Activated T-cell treated with anti-CD3 and anti-CD28 coated beads, Interleukin-2, amount 50 U/mL, for 48 hours (primary cell): ENCODE measurements at places on chromosomes 3 and 15.

GRCh38 chr15:46681901-46682300 is 1035.4 kb upstream of the SEMA6D start:
- no peak for DNase-seq

DNA sequence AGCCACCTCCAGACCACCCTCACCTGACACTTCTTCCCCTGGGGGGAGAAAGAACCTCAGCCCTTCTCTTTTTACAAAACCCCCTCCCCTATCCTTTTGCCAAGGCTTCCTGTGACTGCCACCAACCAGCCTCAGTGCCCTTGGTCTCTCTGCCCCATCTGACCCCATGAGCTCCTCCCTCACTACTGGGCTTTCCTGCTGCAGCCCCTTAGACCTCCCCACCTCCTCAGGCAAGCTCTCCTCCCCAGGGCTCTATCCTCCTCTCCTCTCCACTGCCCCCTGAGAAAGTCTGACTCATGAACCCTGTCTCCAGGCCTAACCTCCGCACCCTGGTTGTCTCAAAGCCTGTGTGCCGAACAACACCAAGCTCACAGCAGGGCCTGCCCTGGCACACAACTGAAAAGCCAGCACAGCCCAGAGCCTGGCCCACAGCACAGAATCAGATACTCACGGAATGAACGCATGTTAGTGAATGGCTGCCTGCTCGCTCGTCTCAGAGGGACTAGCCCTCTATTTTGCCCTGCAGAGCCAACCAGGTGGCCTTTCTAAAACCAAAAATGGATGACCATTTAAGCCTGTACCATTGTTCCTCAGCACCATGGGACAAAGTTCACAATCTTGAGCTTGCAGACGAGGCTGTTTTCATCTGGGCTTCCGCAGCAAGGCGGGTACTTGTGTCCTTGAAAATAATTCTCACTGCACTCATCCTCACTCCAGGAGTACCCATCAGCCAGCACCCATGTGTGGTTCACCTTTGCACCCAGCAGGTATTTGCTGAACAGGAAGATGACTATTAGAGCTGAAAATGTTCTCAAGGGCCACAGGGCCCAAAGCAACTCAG is 1.7 kb downstream of the CHDH start:
- DNase-seq: no peak

- DNase-seq: no peak
Observed at GRCh38 chr3:62761311-62761710, 113.9 kb downstream of the CADPS start.

GRCh38 chr3:119500901-119501300 is 2.6 kb downstream of the TIMMDC1 start:
- no peak for DNase-seq

- DNase-seq: no peak
Observed at GRCh38 chr3:62039586-62039985, 333.8 kb downstream of the FEZF2 start.

- DNase-seq: no peak
Observed at GRCh38 chr15:70151003-70151402, 53.3 kb upstream of the TLE3 start.

GRCh38 chr15:88316586-88316985 is 60.0 kb upstream of the NTRK3 start:
- no peak for DNase-seq

- DNase-seq: no peak
Observed at GRCh38 chr3:180680097-180680430, 775 bp upstream of the CCDC39 start.

DNA sequence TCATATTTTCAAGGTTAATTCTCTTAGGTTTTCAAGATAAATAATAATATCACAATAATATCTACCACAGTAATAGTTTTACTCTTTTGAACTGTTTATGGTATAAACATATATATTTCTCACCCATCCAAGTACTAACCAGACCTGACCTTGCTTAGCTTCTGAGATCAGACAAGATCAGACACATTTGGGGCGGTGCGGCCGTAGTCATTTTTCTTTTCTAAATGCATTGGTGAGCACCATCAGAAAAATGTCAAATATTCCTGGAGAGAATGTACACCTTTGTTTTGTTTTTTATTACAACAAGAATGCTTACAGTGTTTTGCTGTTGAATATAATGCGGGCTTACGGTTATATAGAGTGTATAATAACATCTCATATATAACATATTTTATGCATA is 267.8 kb downstream of the ADAMTS17 start:
- no peak for DNase-seq

GRCh38 chr3:42056840-42057239 is 34.3 kb upstream of the TRAK1 start:
- no peak for DNase-seq

DNA sequence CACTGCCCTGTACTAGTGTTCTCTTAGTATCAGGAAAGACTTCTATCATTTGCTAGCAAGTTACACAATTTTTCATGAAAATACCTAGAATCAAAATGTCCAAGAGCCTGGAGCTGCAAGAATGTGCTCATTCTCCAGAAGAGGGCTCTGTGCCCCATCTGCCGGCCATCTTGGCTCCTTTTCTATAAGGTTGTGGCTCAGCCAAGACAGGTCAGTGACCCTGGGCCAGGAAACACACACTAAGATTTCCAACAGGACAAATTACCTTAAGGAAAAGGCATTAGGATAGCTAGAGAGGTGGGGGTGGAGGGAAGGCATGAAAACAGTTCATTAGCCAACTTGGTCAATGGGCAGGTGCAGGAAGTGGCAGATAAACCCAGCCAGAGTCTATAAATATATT is 20.7 kb downstream of the TIMP4 start:
- peak; percentile 37 for DNase-seq

DNA sequence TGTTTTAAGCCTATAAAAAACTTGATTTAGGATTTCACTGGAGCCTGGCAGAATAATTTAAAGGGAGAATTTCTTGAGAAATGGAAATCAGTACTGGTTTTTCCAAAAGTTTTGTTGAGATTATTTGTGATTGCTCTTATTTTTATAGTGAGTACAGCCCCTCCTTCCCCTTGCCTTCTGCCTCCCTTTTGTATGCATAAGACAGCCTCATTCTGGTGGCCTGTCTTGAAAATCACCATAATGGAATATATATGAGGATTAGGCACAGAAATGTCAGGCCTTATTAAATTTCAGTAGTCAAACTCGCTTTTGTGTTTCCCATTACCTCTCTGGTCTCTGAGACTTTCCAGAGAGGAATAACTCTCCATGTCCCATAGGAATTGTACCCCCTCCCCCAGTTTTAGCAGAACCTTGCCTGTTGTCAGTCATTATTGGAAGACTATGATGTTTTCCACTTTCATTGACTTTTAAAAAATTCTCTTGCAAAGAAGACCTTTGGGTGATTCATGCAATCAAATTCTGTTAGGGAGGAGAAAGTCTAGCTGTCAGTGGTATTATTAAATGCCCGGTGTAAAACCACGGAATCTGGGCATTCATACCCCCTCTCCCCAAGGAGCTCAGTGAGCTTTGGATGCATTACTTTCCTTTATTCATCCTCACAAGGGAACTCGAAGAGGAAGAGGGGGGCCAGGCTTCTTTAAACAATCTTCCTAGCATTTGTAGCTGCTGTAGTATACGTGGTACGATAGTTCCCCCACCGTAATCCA is 171.6 kb upstream of the TSC22D2 start:
- no peak for DNase-seq

- DNase-seq: no peak
Observed at GRCh38 chr15:93803421-93804152, 427.8 kb upstream of the MCTP2 start.

DNA sequence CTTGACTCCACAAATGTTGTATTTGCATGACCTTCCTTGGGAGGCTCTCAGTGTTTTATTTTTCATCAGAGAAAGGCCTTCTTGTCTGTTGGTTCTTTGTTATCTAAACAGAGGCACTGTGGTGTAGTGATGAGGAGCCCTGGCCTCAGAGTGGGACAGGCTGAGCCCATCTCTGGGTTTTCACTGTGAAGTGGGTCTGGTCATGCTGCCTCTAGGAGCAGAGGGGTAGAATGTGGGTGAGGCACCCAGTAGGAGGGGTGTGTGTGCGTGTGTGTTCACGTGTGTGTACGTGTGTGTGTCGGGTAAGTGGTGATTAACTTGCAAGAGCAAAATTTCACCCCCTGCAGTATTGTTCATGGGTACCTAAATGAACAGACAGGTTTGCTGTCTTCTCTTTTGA is 14.4 kb downstream of the KLF13 start:
- DNase-seq: no peak

DNA sequence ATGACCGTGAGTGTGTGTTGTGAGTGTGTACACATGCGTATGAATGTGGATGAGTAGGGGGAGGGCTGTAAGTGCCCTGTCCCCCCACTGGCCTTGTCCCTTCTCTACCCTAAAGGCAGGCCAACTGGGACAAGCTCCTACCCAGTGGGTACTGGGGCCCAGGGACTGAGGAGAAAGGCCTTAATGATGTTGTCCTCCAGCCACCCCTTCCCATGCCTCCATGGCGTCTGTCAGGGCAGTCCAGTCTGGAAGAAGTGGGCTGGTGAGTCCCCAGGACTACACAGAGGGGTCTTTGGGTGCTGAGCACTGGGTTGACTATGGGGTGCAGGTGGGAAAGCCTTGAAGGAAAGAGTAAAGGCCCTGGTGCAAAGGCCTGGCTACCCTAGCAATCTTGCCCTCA is 16.9 kb upstream of the CORO2B start:
- DNase-seq: no peak

DNA sequence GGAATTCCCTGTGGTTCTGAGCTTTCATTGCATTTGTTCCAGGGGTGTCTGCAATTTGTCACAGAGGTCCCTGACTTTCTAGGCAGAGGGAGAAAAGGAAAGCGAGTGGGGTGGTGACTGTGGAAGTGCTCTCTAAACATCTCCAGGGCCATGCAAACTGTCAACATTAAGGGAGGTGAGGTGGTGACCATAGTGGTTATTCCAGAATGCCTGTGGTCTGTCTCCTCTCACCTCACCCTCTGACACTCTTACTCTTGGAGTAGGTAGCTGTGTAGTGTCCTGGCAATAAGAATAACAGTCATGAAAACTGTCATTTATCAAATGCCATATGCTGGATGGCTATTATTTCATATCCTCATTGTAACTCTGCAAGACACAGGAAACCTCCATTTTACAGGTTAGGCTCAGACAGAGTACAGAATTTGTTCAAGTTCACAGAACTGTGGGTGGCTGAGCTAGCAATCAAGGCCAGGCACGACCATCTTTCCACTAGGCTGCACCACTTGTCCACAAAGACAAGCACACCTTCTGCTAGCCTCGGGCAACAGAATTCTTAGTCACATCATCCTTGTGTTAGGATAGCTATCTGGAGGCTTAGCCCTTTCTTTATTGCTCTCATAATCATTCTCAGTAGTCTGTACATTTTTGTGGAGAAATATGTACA is 179.4 kb downstream of the CD47 start:
- DNase-seq: no peak

DNA sequence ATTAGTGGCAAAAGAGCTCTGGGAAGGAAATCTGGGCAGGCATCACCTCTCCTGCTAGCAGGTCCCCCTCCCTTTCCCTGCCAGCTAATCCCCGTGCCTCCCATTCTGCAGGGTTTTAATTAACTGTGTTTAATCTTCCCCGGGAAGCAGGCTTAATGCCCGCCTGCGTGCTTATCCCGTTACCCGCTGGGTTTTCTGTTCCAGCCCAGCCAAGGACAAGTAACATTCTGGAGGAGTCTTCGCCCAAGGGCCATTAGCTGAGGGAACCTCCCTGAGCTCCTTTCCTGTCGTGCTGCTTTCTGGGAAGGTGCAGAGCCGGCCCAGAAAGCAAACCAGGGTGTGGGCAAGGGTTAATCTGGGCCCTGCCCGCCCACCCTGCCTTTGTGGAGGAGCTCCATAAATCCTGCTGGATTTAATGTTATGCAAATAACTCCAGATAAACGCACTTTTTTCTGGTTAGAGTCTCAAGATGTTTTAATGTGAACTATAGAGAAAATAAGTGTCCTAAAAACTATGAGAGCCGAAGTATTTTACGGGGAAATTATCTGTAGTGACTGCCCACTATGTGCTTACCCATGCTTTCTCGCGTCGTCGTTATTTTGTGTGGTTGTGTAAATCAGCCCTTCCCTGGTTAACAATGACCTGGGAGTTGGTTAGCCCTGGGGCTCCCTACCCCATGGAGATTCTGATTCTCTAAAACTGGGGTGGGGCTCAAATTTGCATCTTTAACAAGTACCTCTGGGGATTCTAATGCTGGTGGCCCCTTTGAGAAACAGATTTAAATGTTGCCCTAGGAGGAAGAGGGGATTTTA is 25.9 kb downstream of the TRIM71 start:
- no peak for DNase-seq

DNA sequence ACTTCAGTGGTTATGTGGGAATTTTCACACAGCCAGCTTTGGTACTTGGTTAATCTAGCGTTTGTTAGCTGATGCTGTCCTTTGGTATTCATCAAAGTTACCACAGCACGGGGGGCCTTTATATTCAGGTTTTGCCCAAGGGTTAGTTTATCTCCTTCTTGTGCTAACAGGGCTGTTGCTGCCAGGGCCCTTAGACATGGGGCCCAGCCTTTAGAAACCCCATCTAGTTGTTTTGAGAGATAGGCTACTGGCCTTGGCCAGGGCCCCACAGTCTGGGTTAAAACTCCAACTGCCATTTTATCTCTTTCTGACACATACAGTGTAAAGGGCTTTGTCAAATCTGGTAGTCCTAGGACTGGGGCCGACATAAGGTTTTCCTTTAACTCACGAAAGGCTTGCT is 7.5 kb upstream of the DNAAF4 start:
- no peak for DNase-seq

DNA sequence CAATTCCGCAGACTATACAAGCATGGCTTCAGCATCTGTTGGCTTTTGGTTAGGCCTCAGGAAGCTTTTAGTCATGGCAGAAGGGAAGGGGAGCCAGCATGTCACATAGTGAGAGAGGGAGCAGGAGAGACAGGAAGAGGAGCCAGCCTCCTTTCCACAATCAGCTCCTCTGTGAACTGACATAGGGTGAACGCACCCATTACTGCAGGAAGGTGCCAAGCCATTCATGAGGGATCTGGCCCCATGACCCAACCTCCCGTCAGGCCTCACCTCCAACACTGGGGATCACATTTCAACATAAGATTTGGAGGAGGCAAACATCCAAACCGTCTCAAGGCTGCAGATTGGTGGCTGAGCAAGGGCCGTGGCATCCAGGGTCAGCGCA is 106.3 kb downstream of the LRRK1 start:
- no peak for DNase-seq

DNA sequence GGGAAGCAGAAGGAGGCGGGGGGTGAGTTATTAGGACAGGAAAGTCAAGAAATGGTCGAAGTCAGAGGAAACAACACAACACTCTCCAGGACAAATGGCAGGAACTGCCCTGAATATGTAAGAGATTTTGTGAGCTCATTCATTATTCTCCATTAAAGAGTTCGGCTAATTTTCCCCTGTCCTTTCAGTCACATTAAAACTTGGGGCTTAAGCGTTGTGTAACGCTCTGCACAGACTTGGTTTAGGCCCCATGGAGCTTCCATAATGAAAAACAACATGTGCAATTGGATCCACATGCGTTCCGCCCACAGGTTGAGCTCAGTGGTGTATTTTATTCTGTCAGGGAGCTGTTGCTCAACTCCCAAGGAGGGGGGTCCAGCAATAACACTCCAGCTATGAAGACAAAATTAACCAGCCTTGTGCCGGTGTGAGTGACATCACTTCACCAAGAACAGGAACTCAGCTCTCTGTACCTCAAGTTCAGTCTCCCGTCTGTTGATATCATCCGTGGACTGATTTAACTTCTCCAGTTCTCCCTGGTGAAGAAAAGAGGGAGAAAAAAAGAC is 2.3 kb downstream of the SH3BP5 start:
- DNase-seq: no peak

GRCh38 chr3:181252631-181253030 is 263.1 kb upstream of the DNAJC19 start:
- DNase-seq: no peak

- no peak for DNase-seq
Observed at GRCh38 chr3:177096615-177097014, 100.7 kb downstream of the TBL1XR1 start.

- DNase-seq: no peak
Observed at GRCh38 chr15:67127331-67127664, 61.9 kb downstream of the SMAD3 start.
